ENCODE measurements at places on chromosomes 6 and 20.

- no peak for DNase-seq
Observed at GRCh38 chr6:162443101-162443500, 284.5 kb downstream of the PRKN start.

- no peak for DNase-seq
Observed at GRCh38 chr6:80456724-80457438, 350.4 kb downstream of the BCKDHB start.

DNA sequence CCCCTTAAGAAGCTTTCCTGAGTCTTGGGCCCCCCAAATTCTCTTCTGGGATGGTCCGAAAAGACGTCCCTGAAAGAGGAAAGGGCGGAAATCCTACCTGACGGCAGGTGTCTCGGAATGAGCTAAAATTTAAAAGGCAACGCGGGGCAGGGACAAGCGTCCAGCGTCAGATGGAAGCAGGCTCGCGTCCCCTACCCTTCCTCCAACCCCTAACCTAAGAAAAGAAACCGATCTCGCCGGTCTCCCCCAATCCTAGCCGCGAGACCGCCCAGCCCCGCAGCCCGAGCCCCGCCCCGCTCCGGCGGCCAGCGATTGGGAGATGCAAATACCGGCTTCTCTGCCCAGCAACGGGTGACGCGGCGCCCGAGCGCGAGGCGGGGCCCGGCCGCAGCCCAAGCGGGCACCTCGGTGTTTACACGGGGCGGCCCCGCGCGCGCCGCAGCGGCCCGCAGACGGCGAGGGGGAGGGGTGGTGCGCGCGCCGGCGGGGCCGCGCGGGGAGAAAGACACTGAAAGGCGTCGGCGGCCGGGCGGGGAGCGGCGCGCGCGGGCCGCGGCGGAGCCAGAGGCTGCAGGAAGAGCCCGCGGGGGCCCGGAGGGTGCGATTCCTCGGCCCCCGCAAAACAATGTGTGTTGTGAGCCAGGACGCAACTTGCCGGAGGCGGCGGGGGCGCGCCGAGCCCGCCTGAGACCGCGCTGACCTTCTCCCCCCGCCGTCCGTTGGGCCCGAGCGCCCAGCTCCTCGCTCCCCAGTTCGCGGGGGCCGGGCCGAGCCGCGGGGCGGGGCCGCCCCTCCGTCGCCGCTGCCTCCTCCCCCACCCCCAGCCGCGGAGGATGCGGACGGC is at the start of gene SOX12:
SOX12 (plus strand) TSS at position 508 of the 844 bp plus-strand sequence. CDS start 373 bp downstream, outside the sequence.
- peak; percentile 93 for DNase-seq

- peak; percentile 82 for DNase-seq
Observed at GRCh38 chr6:127518710-127519468, at the start of gene MTCL3. MTCL3 (minus strand) TSS chr6:127519335.

DNA sequence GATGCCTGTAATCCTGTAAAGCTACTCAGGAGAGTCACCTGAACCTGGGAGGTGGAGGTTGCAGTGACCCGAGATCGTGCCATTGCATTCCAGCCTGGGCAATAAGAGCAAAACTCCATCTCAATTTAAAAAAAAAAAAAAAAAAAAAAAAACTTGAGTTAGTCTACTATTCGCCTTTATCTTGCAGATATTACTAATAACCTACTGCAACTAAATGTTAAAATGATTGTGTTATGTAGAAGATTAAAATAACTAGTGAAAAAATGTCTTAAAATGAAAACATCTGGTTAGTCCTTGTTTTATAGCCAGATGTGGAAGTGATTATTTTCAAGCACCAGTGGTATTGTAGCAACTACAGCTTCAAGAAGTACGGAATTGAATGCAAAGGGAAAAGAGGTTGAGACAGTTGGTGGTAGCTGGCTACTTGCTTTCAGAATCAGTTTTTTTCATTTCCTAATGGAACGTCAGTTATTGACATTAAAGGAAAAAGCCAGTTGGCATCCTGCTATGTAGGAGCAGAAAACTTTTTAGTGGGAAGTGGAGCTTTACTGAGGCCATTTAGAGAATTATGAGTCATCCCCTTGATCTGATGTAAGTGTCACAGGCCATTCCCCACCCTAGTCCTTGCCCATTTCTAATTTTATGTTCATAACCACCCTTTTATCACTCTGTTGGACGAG is 43.8 kb upstream of the DYNLRB1 start:
- no peak for DNase-seq

GRCh38 chr6:27650620-27651370 is 177.9 kb upstream of the ZNF184 start:
- DNase-seq: peak; percentile 38

GRCh38 chr6:136921381-136921935 is 643 bp upstream of the SLC35D3 start:
- peak; percentile 42 for DNase-seq

GRCh38 chr20:61599541-61599992 is 347.5 kb downstream of the CDH4 start:
- DNase-seq: no peak

GRCh38 chr20:50256577-50256976 is 65.9 kb downstream of the CEBPB start:
- no peak for DNase-seq

GRCh38 chr6:161882196-161882765 is 608.4 kb upstream of the AGPAT4 start:
- DNase-seq: no peak

DNA sequence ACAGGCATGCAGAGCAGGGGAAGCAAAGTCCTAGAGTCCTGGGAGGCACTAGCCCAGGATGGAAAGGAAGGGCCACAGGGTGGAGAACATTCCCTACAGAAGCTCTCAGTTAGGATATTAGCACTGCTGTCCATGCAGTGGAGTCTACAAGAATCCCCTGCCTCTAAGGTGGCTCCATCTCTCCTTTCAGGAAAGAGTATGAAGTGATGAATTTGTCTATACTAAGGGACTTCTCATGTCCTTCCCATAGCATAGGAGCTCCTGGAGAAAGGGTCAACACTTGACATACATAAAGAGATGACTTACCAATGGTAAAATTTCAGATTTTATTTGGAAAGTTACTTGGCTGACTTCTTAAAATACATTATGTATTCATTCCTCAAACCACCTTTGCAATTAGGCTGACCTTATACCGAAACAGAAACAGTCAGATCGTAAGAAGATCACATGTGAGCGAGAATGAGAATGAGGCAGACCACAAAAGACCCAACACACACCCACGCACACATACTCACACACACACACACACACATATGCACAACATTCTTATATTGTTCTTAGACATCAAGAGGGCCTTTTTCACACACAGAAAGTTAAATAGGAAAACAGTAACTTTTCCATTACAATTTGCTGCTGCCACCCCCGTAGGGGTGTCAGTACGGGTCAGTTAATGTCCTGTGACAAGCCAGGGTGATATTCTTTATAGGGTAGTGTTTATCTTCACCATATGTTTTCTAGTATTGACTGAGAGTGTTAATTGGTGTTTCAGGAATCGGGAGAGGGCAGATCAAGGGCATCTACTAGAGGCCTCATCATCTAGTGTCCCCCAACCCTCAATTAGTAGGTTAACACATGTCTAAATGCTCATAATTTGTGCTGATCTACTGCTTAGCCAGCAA is 159.4 kb downstream of the FAXC start:
- DNase-seq: no peak

DNA sequence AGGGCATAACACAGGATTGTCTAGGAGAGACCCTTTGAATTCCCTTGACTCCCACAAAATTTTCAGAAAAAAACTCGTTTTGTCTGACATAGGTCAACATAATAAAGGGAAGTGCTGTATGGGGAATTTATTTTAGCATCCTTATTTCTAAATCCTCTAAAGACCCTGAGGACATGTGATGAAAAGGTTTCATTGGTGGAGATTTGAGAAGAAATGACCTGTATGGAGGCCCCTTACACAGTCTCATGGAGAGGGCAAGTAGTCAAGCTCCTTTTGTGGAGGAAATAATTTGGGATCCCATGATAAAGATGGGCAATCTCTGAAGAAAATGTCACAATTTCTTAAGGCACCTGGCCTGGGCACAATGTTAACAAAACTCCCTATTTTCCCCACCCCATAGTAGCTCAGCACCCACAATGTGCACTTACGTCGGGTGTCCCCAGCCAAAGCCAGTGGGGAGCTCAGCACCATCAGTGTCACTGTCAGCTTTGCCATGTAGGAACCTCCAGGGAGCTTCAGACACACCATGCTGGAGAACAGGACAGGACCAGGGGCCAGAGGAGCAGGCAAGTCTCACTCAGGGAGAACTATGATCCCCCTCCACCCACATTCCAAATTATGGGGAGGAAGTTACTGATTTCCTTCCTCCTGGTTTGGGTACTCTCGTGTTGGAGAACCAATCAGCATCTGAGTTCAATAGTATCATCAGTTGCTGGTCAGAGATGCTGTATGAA is at the start of gene HLA-DRB5:
HLA-DRB5 (minus strand) TSS at position 591 of the 734 bp plus-strand sequence; CDS start at position 528, 63 bp downstream.
- DNase-seq: no peak

DNA sequence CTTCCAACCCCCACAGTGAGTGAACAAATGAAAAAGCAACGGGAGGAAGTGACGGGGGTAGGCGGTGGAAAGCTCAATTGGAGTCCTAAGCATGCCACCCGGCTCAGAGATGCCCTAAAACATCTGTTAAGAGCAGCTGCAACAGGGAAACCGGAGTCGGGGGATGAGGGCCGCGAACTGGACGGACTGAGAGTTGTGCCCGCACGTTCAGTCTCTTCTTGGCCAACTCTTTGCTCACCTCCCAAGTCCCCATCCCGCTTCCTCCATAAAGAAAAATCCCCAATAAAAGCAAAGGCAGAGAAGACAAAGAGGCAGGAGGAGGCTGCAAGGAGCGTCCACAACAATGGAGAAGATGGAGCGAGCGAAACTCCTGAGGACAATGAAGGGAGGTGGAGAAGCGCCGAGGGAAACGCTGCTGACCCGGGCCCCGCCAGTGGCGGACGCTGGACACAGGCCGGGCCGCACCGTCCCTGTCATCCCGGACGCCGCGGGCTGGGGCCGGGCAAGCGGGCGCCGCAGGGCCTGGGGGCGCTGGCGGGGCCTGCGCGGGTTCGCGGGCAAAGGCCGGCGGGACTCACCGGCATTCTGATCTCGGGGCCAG is 600 bp downstream of the SEC63 start:
- no peak for DNase-seq

GRCh38 chr20:53087037-53087777 is 115.0 kb downstream of the TSHZ2 start:
- DNase-seq: no peak

GRCh38 chr6:35297601-35298481 is at the start of gene DEF6:
DEF6 (plus strand) TSS chr6:35297818; CDS start chr6:35297857, 39 bp downstream.
- DNase-seq: peak; percentile 40

DNA sequence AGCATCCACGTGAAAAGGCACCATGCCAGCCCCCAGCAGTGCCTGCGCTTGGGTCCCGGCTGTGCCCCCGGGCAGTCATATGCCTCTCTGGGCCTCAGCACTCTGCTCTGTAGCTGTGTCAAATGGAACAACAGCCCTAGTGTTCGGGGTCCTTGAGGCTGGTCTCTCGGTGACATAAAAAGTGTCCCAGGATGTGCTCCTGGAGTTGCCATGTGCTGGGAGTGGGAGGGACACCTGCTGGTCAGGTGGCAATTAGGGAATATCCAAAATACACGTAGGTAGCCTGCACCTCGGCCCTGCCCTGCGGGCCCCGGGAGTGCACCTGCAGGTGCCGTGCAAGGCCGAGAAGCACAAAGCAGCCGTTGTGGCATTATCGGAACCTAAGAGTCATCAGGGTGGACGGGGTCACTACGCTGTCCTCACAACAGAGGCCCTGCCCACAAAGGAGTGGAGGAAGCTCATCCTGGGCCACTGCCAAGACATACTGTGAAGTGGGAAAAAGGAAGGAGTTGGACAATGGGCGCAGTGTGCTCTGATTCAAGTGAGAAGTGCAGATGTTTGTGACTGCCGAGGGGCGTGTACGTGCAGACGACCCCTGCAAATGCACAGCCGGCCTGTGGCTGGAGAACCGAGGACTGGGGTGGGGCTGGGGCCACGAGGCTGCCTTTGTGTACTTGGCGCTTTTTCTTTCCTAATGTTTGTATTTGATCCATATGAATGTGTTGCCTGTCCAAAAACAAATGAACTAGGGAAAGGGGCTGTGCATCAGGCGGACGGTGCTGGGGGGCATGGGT is 24.6 kb downstream of the SLCO4A1 start:
- no peak for DNase-seq

All from NCI-H1930 (cell line).